T follicular helper cell (primary cell): ENCODE measurements at places on chromosomes 7 and 10.

- no peak for DNase-seq
Measured at GRCh38 chr7:7867846-7868571, 100.6 kb upstream of the GLCCI1 start.

DNA sequence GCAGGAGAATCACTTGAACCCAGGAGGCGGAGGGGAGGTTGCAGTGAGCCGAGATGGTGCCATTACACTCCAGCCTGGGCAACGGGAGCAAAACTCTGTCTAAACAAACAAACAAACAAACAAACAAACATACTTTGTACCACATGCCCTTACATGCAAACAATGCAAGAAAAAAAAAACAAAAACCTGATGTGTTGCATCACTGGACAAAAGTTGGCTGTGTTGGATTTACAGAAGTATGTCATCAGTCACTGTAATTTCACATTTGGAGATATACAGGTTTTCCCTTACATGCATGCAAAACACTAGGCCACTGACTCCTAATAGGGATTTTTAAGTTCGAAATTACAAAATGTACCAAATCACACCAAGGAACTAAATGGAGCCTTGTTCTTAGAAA lies 138.5 kb downstream of the SRPK2 start:
- no peak for DNase-seq

GRCh38 chr7:49295146-49295545 lies 370.8 kb downstream of the CDC14C start:
- DNase-seq, result no peak

DNA sequence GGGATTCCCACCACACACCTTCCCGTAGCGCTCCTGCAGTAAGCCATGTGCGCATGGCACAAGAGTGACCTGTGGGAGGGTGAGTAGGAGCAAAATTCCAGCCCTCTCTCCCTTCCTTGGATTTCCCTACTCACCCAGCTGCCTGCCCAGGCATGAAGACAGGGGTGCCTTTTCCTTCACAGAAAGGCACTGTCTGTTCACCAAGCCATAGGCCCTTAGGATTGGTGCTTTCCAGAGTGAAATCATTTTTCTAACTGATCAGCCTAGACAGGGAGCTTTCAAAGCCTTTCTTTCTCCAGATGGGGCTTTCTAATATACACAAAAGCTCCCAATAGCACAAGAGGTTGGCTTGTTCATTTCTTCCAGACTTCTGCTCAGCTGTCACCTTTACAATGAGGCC lies 79.7 kb downstream of the CTTNBP2 start:
- DNase-seq, result no peak

DNA sequence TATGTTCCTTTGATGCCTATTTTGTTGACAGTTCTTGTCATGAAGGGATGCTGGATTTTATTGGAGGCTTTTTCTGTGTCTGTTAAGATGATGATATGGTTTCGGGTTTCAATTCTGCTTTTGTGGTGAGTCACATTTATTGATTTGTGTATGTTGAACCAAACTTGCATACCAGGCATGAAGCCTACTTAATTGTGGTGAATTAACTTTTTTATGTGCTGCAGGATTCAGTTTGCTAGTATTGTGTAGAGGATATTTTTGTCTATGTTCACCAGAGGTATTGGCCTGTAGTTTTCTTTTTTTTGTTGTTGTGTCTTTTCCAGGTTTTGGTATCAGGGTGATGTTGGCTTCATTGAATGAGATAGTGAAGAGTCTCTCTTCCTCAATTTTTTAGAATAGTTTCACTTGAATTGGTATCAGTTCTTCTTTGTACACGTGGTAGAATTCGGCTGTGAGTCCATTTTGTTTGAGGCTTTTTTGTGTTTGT lies 345.9 kb downstream of the KIF20B start:
- no peak for DNase-seq

DNA sequence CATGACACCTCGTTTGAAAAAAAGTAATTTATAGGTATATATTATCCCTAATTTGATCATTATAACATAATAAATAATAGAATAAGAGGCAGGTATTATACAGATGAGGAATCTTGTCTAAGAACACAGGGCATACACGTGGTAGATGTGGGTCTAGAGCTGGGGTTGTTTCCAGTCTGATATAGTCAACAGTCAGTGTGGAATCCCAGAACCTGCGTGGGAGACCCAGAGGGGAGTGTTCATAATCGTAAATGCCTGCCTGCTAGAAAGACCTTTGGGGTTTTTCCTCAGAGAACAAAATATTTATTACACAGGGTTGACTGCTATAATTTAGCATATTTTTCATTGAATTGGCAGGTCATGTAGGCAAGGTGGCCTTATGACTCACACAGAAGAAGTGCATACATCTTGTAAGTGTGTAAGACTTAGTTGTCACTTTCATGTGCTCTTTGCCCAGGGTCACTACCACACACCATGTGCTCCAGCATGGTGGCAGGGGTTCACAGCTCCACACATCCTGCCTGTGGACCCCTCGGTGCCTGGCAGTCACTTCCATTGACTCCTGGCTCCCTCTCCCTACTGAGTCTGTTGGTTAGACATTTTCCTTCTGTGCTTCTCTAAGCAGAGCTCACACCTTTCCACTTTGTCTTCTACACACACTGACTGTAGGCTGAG lies 94.9 kb upstream of the IKZF1 start:
- DNase-seq, result no peak

DNA sequence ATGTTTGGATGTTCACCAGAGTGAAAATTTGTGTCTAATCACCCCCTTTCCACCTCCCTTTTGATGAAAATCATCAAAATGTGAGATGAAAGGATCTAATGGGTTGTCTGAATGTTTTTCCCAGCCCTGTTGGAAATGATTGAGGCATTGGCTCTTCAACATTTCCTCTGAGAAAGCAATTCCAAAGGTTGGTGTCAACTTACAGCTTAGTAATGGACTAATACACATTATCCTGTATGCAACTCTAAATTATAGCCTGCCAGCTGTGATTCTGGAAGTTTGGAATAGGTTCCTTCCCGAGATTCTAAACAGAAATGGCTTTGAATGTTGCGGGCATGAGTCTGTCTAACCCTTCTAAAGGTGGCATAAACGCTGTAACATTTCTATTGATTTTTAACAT lies 152.9 kb downstream of the DYNC1I1 start:
- no peak for DNase-seq

GRCh38 chr10:79038841-79039201 lies 29.9 kb upstream of the ZMIZ1 start:
- DNase-seq, result no peak

DNA sequence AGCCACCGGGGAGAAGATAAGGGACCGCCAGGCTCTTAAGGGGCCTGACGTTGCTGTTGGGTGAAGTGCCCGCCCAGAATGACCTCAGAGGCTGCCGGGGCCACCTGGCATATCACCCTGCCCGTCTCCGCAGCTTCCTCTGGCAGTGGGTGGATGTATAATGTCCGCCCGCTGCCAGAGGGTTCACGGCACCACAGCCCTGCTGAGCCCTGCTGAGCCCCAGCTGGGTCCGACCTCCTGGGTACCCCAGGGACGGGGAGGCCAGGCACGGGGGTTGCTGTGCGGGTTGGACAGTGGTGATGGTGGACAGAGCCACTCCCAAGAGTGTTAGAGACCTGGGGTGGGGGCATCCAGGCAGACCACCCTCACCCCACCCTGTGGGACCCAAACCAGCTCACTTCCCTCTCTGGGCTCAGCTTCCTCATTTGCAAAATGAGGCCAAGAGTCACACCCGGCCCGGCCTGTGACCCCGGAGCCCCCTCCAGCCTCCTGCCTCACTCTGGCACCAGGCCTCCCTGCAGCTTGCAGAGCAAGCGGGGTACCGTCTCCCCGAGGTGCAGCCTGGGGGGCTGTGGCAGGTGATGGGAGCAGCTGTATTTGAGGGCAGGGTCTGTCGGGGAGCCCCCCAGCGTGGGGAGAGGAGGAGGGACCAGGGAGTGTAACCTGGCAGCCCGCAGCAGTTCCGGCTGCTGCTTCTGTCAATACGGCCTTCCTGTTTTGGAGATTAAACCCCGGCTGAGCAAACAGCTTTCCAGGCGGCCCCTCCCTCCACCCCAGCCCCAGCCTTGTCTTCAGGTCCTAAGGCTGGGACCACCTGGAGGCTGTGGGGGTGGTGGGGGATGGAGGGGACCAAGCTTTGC lies 8.4 kb upstream of the LFNG start:
- DNase-seq, result peak; percentile 37

DNA sequence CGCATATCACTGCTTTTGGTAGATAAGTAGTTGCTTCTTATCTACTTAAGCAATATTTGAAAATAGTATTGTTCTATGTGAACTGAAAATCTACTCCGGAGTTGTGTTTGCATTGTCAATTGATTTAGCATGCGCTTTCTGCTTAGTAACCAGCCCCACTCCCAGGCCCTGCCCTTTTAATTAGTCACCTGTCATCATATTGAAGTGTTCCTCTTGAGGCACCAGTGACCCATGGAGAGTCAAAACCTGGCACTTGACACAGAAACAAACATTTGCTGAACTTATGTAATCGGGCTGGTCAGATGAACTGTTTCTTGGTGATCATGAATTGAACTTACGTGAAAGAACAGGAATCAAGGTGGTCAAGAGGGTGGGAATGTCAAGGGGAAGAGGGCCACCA lies 27.8 kb upstream of the CDHR3 start:
- DNase-seq, result no peak

DNA sequence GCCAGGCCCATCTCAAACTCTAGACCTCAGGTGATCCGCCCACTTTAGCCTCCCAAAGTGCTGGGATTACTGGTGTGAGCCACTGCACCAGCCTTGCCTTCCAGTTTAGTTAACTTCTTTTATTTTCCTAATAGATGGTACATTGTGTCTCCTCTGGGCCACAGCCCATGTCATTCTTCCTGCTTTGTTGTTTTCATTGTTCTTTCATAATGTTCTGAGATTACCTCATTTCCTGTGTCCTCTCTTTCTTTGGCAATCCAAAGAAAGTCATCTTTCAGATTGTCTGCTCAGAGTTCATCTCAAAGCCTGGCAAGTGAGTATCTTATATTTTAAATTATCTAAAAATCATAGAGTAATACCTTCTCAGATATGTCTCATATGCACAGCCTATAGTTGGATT lies at the start of gene OLAH:
Gene OLAH (plus strand): TSS at position 270 of the 400 bp plus-strand sequence. CDS start 3,346 bp downstream, outside the sequence.
- DNase-seq, result no peak

DNA sequence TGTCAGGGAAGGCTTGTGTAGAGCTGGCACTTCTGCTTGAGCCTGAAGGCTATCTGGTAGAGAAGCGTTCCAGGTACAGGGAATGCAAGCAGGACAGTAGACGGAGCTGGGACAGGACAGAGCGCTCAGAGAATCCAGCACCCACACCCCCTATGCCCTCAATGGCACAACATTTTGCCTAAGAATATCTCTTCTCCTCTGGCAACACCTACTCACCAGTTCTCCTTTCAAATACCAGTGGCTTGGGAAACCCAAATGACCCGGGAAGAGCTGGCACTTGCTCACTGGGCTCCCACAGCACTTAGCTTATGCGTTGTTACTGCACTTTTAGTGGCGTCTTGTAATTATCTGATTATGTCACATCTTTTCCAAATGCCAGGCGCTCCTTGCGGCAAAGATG lies 118.6 kb downstream of the RNF216 start:
- DNase-seq, result no peak

- DNase-seq, result no peak
Measured at GRCh38 chr10:114908896-114909295, 29.1 kb upstream of the TRUB1 start.

GRCh38 chr10:27635290-27635689 lies 110.3 kb downstream of the MKX start:
- no peak for DNase-seq

- DNase-seq, result no peak
Measured at GRCh38 chr10:51846856-51847506, 147.6 kb upstream of the CSTF2T start.

DNA sequence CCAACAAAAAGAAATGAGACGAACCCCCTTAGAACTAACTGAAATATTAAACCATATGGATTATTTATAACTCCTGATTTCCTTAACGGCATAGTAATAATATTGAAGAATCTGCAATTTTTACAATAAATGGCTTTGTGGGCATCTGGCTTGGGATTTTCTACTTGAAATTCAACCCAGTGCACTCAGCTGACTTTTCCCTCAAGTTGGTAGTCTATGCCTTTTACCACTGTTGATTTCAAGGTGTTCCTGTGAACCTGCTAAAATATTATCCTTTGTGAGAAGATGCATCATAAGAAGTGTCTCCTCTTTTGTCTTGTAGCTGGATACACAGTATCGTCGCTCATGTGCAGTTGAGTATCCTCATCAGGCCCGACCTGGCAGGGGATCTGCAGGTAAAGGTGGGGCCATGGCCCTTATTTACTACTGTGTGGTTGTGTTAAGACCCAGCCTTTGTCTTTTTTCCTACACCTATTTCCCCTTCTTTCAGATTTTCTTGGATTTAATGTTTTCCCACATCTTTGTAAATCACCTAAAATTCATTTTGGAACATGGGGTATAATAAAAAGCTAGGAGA lies 8.0 kb downstream of the DNAJC9 start:
- no peak for DNase-seq

DNA sequence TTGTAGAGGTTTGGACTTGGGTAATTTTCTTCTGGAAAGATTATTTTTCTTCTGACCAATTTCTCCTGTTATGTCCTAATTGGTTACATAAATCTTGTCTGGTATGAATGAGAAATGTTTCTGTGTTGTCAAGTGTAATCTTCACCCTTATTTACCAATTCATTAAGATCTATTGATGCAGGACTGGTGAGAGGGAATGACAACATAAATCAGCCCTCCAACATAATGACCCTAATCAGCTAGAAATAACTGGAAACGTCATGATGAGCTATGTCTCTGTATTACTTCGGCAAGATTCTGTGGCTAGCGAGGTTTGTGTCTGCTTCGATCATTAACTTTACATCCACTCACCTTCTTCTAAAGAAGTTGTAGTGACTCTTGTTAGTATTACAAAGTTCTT lies 3.5 kb downstream of the FOXP2 start:
- DNase-seq, result no peak

DNA sequence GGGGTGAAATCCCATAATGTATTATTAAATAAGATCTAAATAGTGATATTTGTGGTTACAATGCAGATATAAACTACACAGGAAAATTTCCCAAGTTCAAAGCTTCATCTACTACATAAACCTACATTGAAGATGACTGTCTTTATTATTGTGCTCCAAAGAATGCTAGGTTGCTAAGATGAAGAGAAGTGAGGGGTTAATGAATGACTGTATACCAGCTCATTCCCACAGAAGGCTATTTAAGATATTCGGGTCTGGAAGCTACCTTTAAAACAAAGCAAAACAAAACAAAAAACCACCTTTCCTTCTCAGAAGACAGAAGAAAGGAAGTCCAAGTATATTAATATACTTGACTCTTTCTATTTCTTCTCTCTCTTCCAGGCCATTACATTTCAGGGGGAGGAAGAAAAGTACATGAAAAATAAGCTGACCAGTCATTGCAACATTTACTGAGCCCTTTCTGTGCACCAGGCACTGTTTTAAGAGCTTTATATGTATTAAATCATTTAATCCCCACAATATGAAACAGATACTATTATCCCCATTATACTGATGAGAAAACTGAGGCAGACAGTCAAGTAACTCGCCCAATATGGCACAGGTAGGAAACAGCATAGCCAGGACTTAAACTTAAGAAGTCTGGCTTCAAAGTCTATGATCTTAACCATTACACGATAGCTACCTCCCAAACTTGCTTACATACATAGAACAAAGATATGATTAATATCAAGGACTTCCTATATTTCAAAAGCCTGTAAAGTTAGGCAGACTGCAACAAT lies 48.1 kb downstream of the TNPO3 start:
- no peak for DNase-seq

GRCh38 chr7:98617960-98618418 lies 904 bp downstream of the NPTX2 start:
- DNase-seq, result no peak

- DNase-seq, result no peak
Measured at GRCh38 chr7:105286441-105286840, 102.3 kb downstream of the SRPK2 start.
